ENCODE measurements at places on chromosomes 16 and 17.

DNA sequence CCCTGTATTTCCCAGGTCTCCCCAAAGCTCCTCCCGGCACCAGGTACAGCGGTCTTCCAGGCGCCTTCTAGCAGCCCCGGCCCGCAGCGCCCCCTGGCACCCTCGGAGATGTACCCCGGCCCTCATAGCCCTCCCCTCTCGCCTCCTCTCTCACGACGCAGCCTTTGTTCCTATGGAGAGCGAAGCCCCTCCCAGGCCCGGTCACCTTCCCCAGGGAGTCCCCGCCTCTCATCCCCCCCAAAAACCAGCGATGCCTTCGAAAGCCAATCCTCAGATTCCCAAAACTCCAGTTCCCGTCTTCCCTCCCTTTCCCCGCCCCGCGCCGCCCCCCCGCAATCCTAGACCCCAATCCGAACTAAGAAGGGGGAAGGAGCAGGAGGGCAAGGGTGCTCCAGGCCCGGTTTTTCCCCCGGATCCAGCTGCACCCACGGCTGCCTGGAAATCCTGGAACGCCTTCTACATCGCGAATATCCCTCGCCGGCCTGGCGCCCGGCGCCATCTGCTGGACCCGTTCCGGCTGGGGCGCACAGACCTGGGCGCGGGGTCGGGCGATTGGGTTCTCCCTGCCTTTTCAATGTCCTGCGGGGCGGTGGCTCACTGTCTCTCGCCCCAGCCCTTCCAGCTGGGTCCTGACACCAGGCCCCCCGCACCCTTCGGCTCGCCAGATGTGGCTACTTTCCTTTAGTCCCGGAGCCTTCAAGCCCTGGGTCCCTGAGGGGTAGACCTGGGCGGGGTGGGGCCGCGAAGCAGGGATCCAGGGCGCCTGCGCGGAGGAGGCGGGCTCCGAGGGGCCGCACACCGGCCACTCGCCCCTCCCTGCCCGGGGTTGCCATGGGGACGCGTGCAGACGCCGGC lies at the start of gene DNAH2:
DNAH2 (plus strand) TSS at position 844 of the 855 bp plus-strand sequence. CDS start 1,991 bp downstream, outside the sequence.
- DNase-seq = peak; percentile 58

GRCh38 chr16:64428463-64429113 lies 693.3 kb downstream of the CDH11 start:
- DNase-seq = no peak

GRCh38 chr16:6918646-6919045 lies 414.0 kb upstream of the RBFOX1 start:
- no peak for DNase-seq

DNA sequence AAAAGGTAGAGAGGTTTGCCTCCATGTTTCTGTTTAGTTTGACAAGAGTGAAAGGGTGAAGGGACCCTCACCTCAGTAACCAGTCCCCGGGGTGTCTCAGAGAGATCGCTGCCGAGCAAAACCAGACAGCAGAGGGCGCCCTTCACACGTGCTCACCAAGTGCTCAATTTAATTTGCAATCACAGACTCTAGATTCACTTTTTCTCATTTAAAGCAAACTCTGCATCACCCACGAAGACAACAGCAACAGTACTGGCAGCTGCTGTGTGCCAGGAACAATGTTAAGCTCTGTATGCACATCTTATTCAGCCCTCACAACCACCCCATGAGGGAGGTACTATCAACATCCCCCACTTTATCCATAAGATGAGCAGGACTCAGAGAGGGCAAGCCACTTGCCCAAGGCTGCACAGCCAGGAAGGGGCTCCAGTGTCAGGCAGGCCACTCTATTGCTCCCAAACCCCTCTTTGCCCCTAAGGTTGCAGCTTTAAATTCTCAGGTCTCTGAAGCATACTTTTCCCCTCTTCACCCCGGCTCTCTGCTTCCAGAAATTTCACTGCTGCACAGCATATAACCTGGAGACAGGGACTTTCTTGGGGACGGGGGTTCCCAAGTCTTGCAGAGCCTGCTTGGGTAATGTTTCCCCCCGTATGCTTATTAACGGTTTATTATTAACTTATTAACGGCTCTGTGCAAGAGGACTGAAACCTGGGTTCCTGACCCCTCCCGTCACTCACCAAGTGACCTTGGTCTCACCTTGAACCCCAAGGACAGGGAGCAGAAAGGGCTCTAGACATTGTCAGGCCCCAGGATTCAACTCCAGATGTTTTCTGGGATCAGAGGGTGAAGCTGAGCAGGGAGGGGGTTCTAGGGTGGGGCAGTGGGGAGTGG lies 70.9 kb downstream of the CNGB1 start:
- DNase-seq = peak; percentile 65

DNA sequence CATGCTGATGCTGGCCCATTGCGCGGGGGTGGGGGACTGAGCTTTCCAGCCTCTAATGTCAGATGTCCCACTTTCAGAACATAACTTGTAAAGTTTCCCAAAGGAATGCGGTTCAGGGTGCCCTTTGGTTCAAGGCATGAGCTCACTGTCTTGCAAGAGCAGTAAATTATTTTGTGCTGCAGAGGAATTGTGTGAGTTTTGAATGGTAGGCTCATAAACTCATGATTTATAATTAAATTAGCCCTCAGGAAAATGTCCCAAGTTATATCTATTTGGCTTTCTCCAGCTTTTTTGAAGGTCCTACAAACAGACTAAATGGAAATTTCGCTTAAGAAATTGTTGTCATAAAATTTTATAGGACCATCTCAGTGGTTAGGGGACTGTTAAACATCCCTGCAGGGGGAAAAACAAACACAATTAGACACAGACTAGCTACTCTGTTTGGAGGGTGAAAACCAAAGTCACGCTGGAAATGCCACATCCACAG lies 321.8 kb downstream of the HS3ST3B1 start:
- no peak for DNase-seq

All from stimulated activated CD8-positive, alpha-beta memory T cell treated with anti-CD3 and anti-CD28 coated beads, Interleukin-4, amount 100 ng/mL, for 24 hours (primary cell).